ENCODE measurements at places on chromosomes 7 and 10. TPM values are rescaled to one million over a fixed set of nuclear protein-coding genes. Genes with fewer than 3 reads are reported as not detected.

The LIPM gene
- not detected for total RNA-seq

The ASZ1 gene
- not detected for total RNA-seq

The ACSM6 gene
- not detected for total RNA-seq

The ACBD7 gene
- 0.72 TPM for total RNA-seq

The PPP1R17 gene
- total RNA-seq = not detected

The TBL2 gene
- 56.1 TPM for total RNA-seq

The OR2A42 gene
- not detected for total RNA-seq

The GJD4 gene
- total RNA-seq = under 0.01 TPM

The MYPN gene
- 1.8 TPM for total RNA-seq

The NEURL1 gene
- total RNA-seq = under 0.01 TPM

The CPN1 gene
- total RNA-seq = not detected

The EBLN1 gene
- total RNA-seq = not detected

The PNLIPRP3 gene
- total RNA-seq = 0.59 TPM

The ZNF37A gene
- total RNA-seq = 19.4 TPM

The TAC1 gene
- total RNA-seq = not detected

The NPFFR1 gene
- total RNA-seq = not detected

Data from osteoblast (primary cell).